NCI-H187 (cell line): ENCODE measurements at places on chromosomes 2 and 18.

GRCh38 chr2:176115883-176116813 is at the start of gene HOXD10:
HOXD10 (plus strand) TSS chr2:176116778; CDS start chr2:176116834, 56 bp downstream.
- no peak for DNase-seq

GRCh38 chr18:28690836-28691495 is 514.0 kb upstream of the CDH2 start:
- DNase-seq, result no peak

GRCh38 chr2:162044586-162044985 is 29.4 kb downstream of the DPP4 start:
- DNase-seq, result no peak

GRCh38 chr2:3132466-3132865 is 245.2 kb downstream of the EIPR1 start:
- DNase-seq, result no peak

- no peak for DNase-seq
These were observed 459.2 kb downstream of the KCNJ3 start for GRCh38 chr2:155157711-155158110.

DNA sequence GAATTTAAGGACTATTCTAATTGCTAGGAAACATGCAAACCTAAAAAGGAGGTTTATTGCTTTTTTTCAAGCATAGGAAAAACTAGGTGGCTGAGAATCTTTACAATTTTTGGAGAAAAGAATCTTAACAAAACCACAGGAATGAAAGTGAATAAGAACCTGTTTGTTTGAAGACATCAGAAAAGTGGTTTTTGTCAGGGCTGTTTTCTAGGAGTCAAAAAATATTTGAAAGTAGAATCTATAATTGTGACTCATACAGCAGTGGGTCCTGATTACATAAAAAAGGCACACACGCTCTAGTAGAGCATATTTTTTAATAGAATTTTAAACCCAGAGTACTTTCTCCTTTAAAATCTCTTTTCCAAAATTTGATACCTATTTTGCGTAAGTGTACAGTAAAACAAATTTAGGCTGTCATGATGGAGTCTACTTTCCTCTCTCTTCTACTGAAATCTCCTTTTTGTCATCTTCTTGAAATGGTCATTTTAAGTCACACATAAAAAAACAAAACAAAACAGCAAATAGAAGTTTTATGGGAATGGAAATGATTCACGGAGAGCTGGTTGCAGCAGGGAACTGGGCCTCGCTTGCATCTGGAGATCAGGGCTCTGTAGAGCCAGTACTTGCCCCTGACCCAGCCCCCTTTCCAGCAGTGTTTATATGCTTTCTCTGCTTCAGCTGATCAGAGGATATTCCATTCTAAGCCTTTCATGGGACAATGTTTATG is 59.1 kb upstream of the PELI1 start:
- no peak for DNase-seq

GRCh38 chr2:83971547-83971946 is 487.5 kb downstream of the SUCLG1 start:
- no peak for DNase-seq

DNA sequence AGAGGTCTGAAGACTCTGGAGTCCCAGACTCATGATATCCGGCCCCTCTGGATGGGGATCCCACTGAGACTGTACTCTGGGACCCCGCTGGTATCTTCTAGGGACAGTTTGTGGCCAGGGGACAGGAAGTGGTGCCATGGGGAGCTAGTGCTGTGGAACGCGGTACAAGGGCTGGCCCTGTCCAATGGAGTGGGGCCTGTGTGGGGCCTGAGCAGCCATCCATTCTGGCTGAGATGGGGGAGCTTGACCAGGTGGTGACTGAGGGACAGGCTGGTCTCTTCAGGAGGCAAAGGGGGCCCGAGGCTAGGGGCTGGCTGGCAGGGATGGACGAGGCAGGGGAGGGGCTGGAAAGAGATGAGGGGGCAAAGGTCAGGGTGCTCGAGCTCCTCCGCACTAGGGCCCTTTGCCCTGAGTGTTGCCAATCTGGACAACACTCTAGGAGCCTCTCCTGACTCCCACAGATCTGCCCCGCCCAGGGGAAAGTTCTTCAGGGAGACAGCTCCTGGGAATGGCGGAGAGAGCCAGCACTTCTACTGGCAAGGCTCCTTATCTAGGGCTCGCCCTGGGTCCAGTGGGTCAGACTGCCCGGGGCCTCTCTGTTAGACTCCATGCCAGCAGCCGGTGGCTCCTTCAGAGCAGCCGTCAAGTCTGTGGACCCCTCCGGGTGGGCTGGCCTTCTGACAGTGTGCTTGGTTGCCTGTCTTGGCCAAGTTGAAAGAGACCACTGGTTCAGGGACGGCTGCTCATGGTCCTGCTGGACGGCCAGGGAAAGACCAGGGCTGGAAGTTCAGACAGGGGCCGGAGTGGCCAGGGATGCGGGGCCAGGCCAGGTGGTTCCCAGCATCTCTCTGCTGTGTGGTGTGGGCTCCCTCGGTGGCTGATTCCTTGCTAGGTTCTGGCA is 12.3 kb downstream of the MALL start:
- no peak for DNase-seq

DNA sequence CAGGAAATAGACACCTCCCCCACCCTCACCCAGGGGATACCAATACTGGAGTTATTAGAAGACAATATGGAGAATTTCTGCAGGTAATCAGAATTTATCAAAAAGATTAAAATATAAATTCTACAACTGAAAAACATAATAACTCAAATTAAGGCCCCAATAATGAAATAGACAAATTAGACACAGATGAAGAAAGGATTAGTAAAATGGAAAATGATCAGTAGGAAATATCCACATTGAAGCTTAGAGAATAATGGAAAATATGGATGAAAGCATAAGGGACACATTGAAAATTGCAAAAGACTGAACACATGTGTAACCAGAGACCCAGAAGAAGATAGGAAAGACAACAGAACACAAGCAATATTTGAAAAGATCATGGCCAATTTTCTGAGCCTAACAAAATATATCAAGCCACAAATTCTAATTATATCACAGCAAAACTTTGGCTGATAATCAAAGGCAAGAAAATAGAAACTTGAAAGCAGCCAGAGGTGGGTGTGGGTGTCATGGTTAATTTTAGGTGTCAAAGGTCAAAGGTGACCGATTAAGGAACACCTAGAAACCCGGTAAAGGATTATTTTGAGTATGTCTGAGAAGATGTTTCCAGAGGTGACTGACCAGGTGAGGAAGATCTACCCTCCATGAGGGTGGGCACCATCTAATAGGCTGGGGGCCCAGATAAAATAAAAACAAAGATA is 28.2 kb downstream of the BOK start:
- no peak for DNase-seq

DNA sequence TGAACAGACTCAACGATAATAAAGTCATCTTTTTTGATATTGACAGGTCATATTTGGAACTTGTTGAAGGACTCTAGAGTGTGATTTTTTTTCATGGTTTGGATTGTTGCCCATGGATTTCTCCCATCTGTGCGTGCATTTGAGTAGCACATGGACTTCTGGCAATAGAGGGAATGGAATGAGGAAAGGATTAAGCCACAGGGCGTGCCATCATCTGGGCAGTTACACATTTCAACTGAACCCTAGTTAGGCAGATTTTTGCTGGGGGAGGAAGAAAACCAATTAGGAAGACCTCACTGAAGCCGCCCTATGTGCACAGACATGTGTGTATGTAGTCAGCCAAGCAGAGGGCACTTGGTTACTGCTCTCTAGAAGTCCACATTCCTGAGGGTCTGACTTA is 72.6 kb downstream of the TPGS2 start:
- no peak for DNase-seq

DNA sequence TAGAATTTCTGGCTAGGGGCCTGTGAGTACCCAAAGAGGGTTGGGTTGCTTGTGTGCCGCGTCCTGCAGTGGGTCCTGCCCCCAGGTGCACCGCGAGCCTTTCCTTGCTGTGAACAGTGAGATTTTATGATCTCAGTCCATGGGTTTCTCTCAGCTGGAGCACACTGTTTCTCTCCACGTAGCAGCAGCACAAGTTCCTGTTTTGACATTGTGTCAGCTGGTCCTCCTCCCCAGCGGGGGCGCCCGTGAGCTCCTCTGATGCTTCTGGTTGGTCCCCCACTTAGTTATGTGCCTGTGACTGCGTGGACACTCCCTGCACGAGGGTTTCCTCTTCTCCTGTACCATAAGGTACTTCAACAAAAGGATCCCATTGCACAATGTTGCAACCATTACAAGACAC is 29.8 kb downstream of the TSHZ1 start:
- no peak for DNase-seq

DNA sequence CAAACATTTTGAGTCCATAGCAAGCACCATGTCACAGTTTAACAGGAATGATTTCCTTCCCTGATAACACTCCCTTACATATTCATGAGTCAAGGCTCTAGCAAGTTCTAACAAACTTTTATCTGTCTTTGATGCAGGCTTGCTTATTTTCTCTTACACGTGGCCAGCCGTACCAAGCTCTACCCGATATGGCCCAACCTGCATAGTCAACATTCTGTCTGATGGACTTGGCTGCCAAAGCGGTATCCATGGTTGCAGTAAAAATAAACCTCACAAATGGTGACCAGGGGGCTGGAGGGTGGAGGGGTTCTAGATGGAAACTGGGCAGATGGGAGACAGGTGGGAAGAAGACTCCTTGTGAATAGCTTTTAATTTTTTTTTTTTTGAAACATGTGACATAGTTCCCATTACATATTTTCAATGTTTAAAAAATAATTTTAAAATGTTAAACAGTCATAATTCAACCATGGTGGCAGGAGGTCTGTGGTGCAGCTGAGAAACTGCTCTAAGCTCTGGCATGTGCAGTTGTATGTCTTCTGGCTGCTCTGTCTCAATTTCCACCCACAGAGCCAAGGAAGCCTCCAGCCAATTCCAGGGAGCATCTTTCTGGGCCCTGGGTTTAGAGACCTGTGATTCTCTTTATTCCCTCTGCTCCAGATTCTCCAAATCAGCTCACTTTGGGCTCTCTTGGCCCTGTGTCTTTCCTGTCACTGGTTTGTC is 20.7 kb upstream of the CXCR1 start:
- DNase-seq, result no peak

DNA sequence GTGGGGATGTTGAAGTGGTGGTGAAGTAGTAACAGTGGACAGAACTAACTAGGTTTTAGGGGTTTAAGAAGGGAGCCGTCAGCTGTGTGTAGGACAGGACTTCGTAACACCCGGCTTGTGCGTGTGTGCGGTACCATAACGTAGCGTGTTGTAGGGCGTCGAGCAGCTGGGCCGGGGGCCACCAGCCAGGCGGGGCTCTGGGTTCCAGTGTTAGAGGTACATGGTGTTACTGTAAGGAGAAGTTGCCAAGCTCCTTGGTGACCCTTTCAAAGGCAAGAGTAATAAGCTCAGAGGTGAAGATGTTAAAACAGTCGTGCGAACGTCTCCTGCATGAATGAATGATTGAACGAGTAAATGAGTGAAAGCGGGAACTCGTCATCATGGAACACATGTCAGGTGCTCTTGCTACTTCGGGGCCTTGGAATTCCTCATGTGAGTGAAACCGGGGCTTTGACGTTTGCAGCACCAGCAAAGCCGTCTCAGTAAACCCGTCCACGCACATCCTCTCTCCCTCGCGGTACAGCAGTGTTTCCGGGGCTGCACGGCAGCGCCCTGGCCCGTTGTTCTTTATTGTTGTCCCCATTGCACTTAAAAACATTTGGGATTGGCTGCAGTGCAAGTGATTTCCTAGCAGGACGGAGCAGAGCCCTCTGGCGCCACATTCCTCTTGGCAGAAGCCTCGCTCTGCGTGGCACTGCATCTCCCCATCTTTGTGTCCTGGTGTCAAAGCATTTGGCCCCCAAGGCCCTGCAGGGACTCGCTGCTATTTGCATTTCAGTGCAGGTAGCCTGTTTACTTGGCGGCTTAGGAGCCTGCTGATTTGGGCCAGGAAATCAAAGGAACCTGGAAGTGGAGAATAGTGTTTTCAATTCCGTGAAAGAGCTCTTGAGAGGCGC is 115.0 kb downstream of the GBX2 start:
- no peak for DNase-seq

- peak; percentile 48 for DNase-seq
These were observed 54.8 kb downstream of the CRACDL start for GRCh38 chr2:98881153-98881650.

GRCh38 chr18:44602845-44603244 is 77.8 kb upstream of the SETBP1 start:
- no peak for DNase-seq

DNA sequence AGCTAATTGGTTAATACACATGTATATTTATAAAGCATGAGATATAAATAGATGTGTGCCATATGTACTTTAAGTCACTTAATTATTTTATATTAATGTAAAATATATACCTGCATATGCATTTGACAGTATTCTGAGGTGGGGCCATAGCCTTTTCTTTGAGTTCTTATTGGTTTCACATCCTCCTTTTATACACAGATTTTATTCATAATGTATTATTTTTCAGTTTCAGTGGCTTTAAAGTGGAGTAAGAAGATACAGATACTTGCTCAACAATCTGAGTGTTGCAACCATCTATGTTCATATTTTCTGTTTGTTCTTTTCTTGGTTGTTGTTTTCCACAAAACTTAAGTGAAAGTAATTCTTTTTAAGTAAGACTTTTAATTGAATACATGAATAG is 436.5 kb downstream of the RND3 start:
- no peak for DNase-seq

GRCh38 chr2:128452024-128452411 is 133.3 kb upstream of the HS6ST1 start:
- DNase-seq, result no peak

DNA sequence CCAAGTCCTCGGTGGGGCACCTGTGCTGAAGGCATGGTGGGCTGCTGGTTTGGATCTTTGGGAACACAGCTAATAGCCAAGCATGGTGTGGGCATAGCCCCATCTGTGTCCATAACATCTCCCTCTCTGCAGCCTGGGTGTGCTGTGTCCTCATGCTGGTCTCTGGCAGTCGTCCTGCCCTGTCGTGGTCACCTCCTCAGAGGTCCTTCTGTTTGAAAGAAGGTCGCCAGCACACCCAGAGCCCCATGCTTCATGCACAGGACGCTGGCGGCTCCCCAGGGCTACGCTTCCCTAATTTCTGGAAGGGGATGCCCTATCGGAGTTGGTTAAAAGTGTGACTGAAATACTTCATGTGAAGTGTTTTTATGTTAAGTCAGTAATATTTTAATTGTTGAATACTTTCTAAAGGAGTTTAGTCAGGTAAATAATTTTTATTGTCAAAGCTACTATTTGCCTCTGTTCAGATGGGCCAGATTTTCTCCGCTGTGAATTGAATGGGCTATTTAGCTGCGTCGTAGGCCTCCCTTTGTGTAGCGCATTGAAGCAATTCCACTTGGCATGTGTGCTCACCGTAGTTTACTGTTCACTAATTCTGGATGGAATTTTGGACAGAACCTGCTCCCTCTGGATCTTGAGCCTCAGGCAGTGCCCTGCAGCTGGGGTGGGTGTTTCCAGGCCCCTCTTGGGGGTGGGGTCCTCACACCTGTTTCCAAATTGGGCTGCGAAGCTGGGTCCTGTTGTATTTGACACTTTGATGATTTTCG is 81.9 kb downstream of the WDSUB1 start:
- no peak for DNase-seq

- DNase-seq, result no peak
These were observed 5.8 kb upstream of the DTYMK start for GRCh38 chr2:241692448-241692847.
